ENCODE measurements at places on chromosomes 11 and 22.
A peak's percentile ranks its signal among the peaks of the same experiment; 100 is the strongest.

DNA sequence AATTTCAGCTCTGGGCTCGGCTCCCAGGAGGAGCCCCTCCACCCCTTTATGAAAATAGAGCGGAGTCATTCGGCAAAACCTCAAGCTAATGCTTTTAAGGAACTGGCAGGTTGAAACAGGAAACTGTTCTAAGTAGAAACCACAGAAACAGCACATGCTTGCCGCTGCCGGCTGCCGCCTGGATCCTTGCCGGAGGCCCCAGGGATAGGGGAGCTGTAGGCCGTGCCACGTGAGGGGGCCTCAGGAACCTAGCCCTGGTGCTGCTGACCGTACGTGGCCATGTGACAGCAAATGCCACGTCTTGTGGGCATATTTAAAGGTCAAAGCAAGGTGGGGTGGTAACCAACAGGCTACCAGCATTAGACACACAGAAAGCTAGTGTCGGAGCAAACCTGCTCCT, 77.9 kb upstream of the TIMP3 start:
- DNase-seq: peak; percentile 68
- peaks cover 6% of the 10 kb centered on the region for H3K36me3 ChIP-seq
- no peak overlapping the region for H3K27ac ChIP-seq

GRCh38 chr11:8744423-8744822, 61.8 kb downstream of the RPL27A start:
- peak overlapping the region; percentile 31 for H3K27ac ChIP-seq
- no peak overlapping the region for H3K4me3 ChIP-seq
- H3K27me3 ChIP-seq: no peaks in the 10 kb centered on the region
- H3K36me3 ChIP-seq: no peaks in the 10 kb centered on the region

GRCh38 chr22:40739721-40740120, 60.4 kb downstream of the MCHR1 start:
- H3K27me3 ChIP-seq: no peaks in the 10 kb centered on the region
- no peaks in the 10 kb centered on the region for H3K4me1 ChIP-seq
- no peak overlapping the region for H3K4me3 ChIP-seq
- no peak overlapping the region for H3K27ac ChIP-seq
- H3K36me3 ChIP-seq: no peaks in the 10 kb centered on the region

DNA sequence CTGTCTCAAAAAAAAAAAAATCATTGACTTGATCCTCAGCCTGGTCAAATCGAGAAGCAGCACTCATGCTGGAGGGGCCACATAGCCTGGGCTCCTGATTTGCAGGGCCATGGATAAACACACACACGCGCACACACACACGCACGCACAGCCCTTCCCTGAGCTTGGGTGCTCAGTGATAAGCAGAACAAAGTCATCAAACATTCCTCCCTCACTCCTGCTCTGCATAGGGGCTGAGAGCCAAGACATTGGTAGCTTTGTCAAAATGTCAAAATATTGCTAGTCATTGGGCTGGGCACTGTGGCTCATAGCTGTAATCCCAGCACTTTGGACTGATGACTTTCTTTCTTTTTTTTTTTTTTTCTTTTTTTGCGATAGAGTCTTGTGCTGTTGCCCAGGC, 34.0 kb upstream of the A4GALT start:
- H3K36me3 ChIP-seq: no peaks in the 10 kb centered on the region
- peaks cover 10% of the 10 kb centered on the region for H3K4me1 ChIP-seq
- no peak overlapping the region for H3K4me3 ChIP-seq
- H3K27me3 ChIP-seq: peaks cover 28% of the 10 kb centered on the region
- no peak overlapping the region for H3K27ac ChIP-seq
- DNase-seq: no peak

GRCh38 chr11:83760932-83761331, 474.8 kb upstream of the CCDC90B start:
- no peaks in the 10 kb centered on the region for H3K4me1 ChIP-seq
- no peaks in the 10 kb centered on the region for H3K36me3 ChIP-seq
- H3K27me3 ChIP-seq: peaks cover 3% of the 10 kb centered on the region
- no peak overlapping the region for H3K27ac ChIP-seq

DNA sequence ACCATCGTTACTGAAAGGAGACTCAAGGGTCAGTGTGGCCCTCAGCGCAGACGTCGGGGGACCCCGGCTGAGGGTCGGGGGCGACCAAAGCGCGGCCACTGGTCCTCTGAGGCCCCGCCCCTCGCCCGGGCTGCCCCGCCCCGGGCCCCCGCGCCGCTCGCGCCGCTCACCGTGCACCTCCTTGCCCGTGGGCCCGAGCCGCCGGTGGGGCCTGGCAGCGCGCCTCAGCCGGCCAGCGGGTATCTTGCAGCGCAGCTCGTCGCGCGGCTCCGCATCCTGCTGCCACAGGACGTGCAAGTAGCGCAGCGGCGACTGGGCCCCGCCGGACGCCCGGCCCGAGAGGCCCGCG, 419 bp downstream of the ANKRD54 start:
- H3K4me1 ChIP-seq: peaks cover 26% of the 10 kb centered on the region
- H3K4me3 ChIP-seq: peak overlapping the region; percentile 86
- DNase-seq: no peak
- H3K36me3 ChIP-seq: peaks cover 20% of the 10 kb centered on the region
- H3K27me3 ChIP-seq: no peaks in the 10 kb centered on the region

DNA sequence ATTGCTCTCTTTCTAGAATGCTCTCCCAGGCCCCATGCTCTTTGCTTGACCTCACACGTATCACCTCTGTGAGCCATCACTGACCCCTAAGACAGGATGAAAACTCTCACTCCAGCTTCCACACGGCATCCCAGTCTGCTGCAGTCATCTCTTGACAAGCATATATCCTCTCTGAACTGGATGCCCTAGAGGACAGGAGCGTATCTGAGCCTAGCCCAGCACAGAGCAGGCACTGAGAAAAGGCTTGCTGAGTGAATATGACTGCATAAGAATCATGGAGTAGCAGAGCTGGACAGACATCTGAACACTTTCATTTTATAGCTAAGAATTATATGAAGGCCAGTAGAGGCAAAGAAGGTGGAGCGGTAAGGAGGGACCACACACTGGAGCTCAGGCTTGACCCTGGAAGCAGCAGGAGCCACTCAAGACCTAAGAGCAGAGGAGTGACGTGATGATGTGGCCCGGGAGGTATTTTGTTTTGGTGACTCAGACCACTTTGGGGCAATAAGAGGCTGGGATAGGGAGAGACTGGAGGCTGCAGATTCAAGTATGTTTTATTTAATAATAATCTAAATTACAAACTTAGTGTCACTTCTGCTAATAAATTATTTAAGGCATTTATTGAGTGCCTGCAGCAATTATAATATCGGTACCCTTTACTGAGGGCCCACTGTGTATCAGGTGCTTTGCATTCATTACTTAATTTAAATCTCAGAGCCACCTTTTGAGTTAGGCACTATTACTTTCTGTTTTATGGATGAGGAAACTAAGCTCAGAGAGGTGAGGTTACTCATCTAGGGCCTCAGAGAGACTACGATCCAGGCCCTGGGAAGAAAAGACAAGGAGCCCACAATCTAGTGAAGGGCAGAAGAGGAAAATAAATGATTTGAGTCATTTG, 42.6 kb downstream of the MAP6 start:
- no peak for DNase-seq
- H3K27ac ChIP-seq: no peak overlapping the region
- H3K36me3 ChIP-seq: no peaks in the 10 kb centered on the region
- no peaks in the 10 kb centered on the region for H3K4me1 ChIP-seq
- no peak overlapping the region for H3K4me3 ChIP-seq
- H3K27me3 ChIP-seq: peaks cover 11% of the 10 kb centered on the region

DNA sequence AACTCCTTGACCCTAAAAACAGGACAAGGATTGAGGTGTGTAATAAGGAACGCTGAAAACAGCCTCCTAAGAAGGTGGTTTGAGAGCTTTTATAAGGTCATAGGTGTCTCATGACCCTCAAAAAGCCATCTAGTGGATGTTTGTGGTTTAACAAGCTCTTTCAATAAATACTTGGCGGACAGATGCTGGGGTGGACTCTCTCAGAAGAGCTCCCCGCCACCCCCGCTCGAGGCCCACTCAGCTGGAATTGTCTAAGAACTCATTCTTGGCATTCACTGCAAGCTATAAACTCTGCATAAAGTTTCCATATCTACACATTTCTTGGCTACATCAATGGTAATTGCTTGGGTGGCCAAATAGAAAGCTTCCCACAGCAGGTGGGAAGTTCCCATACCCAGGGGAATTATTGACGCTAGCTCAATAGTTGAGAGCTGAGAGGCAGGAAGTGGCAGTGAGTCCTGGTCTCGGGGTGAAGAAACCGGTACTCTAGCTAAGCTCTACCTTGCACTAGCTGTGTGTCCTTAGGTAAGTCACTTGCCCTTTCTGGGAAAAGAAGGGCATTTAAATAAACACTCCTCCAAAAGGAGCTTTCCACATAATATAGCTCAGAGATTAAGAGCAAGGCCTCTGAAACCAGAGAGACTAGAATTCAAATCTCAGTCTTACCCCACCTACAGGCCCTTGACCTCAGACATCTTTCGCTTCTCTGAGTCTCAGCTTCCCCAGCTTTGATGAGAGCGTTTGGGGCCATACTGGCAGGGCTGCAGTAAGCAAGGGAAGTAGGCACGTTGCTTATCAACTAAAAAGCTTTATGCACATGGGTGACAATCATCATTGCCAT, 6.4 kb downstream of the MS4A15 start:
- peak overlapping the region; percentile 88 for H3K27ac ChIP-seq
- H3K4me1 ChIP-seq: peaks cover 60% of the 10 kb centered on the region
- peak overlapping the region; percentile 25 for H3K4me3 ChIP-seq

DNA sequence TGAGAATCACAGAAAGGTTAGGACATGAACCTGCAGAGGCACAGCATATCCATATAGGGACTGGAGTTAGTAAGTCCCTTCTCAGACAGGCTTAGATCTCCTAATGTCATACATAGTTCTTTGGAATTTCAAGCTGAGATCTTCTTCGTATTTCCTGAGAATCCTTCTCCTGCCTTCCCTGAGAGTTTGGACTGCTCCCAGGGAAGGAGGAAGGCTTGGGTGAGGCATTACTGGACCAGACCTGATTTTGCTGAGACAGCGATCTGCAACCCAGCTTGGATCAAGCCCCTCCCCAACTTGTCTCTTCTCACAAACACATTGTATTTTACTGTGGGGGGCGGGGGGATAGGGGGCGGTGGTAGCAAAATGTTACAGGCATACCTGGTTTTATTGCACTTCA, 108.5 kb downstream of the TSPAN18 start:
- peaks cover 37% of the 10 kb centered on the region for H3K27me3 ChIP-seq
- H3K27ac ChIP-seq: no peak overlapping the region
- H3K36me3 ChIP-seq: no peaks in the 10 kb centered on the region
- no peak for DNase-seq
- no peak overlapping the region for H3K4me3 ChIP-seq
- H3K4me1 ChIP-seq: no peaks in the 10 kb centered on the region
